ENCODE measurements at places on chromosomes 16 and 17. TPM values are rescaled to one million over a fixed set of nuclear protein-coding genes. Genes with fewer than 3 reads are reported as not detected.

DNA sequence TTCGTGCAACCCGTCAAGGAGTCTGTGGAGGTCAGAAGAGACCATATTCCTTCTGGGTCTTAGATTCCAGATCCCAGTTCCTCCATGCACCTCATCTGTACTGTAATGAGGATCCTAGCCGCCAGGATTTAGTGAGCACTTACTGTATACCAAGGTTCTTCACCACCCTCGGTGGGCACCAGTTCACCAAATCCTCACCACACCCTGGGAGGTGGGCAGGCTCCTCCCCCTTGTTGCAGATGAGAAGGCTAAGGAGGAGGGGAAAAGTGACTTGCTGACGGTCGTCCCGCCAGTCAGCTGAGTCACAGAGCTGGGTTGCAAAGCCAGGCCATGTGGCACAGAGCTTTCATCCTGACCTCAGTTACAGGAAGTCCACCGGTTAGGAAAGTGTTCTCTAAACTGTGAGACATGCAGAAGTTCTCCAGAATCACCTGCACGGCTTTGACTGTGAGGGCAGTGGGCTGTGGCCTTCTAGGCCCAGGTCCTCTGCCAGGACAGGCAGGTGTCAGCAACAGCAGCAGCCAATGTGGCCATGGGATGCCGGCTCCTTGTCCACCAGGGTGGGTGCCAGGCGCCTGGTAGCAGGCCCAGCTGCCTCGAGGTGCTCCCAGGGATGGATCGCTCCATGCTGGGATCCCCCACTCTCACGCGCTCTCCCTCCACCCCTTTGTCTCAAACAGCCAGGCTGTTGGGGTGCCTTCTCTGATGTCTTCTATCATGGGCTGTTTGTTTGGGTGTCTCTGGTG lies 240.3 kb upstream of the GSE1 start:
- DNase-seq = no peak
- H3K4me3 ChIP-seq = no peak overlapping the region
- no peaks in the 10 kb centered on the region for H3K27me3 ChIP-seq
- H3K4me1 ChIP-seq = no peaks in the 10 kb centered on the region
- H3K27ac ChIP-seq = no peak overlapping the region

The OTOP3 gene
- total RNA-seq = not detected

The ZNF778 gene
- total RNA-seq = 13.5 TPM

The DEXI gene
- 31.6 TPM for total RNA-seq

DNA sequence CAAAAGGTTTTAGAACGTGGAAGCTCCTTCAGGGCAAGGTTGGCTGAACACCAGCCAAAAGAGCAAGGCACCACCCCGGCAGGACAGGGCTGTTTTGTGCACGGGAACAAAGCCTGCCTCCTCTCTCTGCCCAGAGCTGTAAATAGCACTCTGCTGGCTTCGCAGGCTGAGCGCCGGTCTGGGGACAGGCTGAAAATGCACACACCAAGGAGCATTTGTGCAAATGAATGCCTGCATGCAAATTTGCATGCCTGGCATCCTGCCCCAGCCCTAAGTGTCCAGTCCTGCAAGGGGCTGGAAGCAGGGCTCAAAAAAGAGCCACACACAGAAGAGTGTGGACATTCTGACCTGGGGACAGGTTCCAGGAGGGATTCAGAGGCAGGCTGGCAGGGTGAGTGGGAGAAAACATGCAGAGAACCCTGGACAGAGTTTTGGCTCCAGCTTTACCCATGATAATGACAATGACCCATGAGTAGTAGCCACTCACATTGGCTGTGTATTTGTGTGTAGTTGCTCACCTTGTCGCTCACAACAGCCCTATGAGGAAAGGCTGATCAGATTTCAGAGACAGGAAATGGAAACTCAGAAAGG lies 11.7 kb downstream of the ABAT start:
- no peaks in the 10 kb centered on the region for H3K36me3 ChIP-seq
- H3K4me1 ChIP-seq = no peaks in the 10 kb centered on the region
- DNase-seq = no peak
- no peak overlapping the region for H3K4me3 ChIP-seq
- H3K27ac ChIP-seq = no peak overlapping the region
- H3K27me3 ChIP-seq = no peaks in the 10 kb centered on the region

The ASPA gene
- total RNA-seq = not detected

GRCh38 chr16:3138342-3138741 lies 3.5 kb downstream of the ZNF213 start:
- no peak for DNase-seq
- H3K4me3 ChIP-seq = no peak overlapping the region
- no peaks in the 10 kb centered on the region for H3K27me3 ChIP-seq
- no peak overlapping the region for H3K27ac ChIP-seq
- no peaks in the 10 kb centered on the region for H3K36me3 ChIP-seq

The TMC5 gene
- total RNA-seq = not detected

DNA sequence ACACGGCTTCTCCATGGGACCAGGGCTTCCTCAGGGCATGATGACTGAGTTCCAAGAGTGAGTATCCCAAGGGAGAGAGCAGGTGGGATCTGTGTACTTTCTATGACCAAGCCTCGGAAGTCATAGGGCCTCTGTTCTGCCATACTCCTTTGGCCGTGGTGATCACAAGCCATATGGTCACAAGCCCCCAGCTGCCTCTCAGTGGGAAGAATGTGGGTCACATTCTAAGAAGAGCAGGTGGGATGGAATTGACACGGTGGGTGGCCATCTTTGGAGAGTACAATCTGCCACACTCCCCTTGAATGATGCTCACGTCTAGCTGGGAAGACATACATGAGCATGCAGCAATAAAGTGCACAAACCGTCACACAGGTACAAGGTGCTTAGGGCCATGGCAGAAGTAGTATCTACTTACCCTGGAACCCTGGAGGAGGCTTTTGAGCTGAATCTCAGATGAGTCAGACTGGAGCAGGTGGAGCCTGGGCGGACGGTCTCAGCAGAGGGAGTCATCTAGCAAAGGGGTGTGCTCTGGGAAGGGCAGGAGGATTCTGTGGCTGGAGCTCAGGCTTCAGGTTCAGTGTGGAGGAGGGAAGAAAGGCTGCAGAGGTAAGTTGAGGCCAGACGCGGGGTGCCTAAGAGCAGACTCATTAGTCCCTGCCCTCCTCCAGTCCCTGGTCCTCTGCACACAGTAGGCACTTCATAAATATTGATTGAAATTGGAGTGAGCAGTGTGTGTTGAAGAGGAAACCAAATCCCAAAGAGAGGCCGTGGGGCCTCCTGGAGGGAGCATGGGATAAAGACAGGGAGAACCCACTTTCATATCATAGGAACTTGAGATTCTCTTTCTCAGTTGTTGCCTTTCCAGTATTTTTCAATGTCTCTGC lies 26.6 kb downstream of the GOSR2 start:
- no peak for DNase-seq
- H3K27me3 ChIP-seq = no peaks in the 10 kb centered on the region
- no peaks in the 10 kb centered on the region for H3K36me3 ChIP-seq
- no peaks in the 10 kb centered on the region for H3K4me1 ChIP-seq
- H3K4me3 ChIP-seq = no peak overlapping the region
- H3K27ac ChIP-seq = no peak overlapping the region

DNA sequence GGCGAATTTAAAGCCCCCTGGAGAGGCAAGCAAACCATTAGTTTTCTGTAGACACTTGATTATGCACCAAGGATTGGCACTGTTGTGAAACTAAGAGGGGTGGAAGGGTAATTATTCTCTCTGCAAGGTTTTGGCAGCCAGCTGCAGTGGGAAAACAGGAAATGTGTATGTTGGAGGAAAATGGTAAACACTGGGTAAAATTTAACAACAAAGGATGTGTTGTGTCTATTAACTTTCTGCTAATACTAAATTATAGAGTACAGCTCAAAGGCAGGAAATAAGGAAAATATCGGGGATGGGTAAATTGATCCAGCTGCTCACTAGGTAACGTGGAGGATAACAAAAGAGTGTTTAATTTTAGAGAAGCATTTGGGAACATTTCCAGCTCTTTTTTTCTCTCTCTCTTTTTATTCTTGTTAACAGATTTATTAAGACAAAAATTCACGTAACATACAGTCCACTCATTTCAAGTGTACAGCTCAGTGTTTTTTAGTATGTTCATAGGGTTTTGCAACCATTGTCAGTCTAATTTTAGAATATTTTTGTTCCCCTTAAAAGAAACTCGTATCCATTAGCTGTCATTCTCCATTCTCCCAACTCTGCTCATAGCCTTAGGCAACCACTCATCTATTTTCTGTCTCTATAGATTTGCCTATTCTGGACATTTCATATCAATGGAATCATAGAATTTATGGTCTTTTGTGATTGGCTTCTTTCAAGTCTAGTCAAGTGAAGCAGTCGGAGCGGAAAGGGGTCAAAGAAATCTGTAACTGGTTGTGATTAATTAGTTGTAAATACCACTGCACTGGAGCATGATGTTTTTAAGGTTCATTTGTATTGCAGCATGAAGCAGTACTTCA lies 41.8 kb downstream of the TANGO6 start:
- H3K27me3 ChIP-seq = no peaks in the 10 kb centered on the region
- no peaks in the 10 kb centered on the region for H3K4me1 ChIP-seq
- no peak overlapping the region for H3K27ac ChIP-seq
- no peak for DNase-seq
- no peak overlapping the region for H3K4me3 ChIP-seq

GRCh38 chr16:67865318-67865717 lies 7.5 kb upstream of the EDC4 start:
- no peak for DNase-seq
- H3K4me1 ChIP-seq = no peaks in the 10 kb centered on the region
- peaks cover 6% of the 10 kb centered on the region for H3K36me3 ChIP-seq
- H3K27ac ChIP-seq = no peak overlapping the region

DNA sequence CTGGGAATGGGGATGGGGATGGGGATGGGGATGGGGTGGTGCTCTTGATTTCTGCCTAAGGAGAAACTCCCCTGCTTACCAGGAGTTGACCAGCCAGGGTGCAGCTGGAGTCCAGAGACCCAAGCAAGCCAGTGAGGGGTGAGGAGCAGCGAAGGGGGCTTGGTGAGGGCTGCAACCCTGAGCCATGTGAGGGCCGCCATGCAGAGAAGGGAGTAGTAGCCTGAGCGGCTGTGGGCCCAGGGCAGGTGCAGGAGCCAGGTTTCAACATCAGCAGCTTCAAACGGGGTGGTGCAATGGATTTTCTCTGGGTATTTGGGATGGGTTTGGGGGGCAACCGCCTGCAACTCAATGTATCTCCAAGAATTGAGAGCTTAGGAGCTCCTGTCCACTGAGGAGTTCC lies 35.2 kb downstream of the COX4I1 start:
- H3K36me3 ChIP-seq = no peaks in the 10 kb centered on the region
- DNase-seq = no peak
- no peak overlapping the region for H3K27ac ChIP-seq

DNA sequence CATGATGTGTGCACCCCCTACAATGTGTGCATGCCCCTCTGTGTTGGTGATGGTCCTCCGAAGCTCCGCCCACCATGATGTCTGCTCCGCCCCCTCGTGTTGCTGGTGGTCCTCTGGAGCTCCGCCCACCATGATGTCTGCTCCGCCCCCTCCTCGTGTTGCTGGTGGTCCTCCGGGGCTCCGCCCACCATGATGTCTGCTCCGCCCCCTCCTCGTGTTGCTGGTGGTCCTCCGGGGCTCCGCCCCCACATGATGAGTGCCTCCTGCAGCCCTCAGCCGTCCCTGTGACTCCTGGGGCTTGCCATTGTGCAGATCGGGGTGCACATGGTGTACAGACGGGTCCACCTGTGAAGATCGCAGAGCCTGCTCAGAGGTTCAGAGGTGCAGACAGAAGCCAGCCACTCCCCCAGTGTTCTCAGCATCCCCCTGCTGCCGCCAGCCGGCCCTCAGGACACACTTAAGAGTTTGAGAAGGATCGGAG lies 129.1 kb upstream of the CHMP6 start:
- no peak overlapping the region for H3K4me3 ChIP-seq
- peaks cover 5% of the 10 kb centered on the region for H3K36me3 ChIP-seq
- DNase-seq = no peak
- no peak overlapping the region for H3K27ac ChIP-seq
